ENCODE measurements at places on chromosomes 16 and 17. TPM values are rescaled to one million over a fixed set of nuclear protein-coding genes. Genes with fewer than 3 reads are reported as not detected.

The KRTAP17-1 gene
- not detected for polyA plus RNA-seq

The PRCD gene
- 0.65 TPM for polyA plus RNA-seq

GRCh38 chr16:53147500-53148065, 92.8 kb downstream of the CHD9 start:
- DNase-seq: no peak

DNA sequence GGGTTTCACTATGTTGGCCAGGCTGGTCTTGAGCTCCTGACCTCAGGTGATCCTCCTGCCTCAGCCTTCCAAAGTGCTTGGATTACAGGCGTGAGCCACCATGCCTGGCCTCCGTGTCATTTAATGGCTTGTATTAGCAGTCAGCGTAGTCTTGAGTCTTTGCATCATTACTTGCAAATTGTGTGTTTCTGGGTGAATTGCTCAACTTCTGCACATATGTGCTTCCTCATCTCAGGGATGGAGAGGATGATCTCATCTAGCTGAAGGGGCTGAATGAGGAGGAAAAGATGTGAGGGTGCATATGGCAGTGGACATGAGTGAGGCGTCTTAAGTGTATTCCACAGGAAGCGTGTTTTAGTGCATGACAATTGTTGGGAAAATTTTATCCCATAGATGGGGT, 155.8 kb downstream of the SNX29 start:
- DNase-seq: no peak

GRCh38 chr17:68455901-68456338, 1.4 kb downstream of the WIPI1 start:
- no peak for DNase-seq

DNA sequence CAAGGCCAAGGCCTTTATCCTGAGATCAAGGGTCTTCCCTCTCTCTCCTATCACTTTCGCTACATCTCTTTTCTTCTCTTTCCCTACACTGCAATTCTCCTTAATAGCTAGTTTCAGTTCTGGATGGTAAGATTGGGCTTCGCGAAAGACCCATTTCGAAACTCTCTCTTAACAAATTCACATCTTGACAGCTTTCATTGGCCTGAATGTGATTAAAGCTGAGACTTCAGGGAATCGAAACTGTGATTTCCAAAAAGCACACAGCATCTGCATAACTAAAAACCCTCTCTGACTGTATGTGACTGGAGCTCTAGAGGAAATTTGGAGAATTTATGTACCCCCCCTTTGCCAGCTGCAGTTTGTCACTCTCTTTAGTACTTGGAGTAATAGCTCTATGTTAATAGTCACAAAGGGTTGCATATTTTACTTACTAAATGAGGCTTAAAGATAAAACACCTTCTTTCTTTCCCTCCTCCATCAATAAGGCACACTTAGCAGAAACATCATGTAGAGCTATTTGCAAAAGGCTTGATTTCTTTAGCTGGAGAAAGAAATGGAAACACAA, 105.3 kb upstream of the FAM20A start:
- DNase-seq: no peak

GRCh38 chr16:35753559-35754390, 2294.4 kb downstream of the TP53TG3F start:
- DNase-seq: no peak

GRCh38 chr16:15055141-15056053, 477 bp downstream of the NTAN1 start:
- no peak for DNase-seq

DNA sequence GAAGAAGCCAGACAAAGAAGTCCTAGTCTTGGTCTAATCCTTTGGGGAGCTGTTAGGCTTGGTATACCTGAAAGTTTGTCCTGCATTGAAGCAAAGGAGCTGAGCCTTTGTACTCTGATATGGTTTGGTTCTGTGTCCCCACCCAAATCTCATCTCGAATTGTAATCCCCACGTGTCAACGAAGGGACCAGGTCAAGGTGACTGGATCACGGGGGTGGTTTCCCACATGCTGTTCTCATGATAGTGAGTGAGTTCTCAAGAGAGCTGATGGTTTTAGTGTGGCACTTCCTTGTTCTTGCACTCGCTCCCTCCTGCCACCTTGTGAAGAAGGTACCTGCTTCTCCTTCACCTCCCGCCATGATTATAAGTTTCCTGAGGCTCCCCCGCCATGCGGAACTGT, 33.6 kb downstream of the FAM20A start:
- DNase-seq: no peak
